ENCODE measurements at places on chromosomes 16 and 17.

DNA sequence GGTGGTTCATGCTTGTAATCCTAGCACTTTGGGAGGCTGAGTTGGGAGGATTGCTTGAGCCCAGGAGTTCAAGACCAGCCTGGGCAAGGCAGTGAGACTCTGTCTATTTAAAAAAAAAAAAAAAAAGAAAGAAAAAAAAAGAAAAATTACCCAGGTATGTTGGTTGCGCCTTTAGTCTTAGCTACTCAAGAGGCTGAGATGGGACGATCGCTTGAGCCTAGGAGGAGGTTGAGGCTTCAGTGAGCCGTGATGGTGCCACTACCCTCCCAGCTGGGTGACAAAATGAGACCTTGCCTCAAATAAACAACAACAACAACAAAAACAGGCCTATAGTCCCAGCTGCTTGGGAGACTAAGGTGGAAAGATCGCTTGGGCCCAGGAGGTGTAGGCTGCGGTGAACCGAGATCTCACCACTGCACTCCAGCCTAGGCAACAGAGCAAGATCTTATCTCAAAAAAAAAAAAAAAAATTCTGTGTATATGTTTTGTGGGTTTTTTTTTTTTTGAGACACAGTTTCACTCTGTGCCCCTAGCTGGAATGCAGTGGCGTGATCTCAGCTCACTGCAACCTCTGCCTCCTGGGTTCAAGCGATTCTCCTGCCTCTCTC is 12.5 kb upstream of the ANKRD40CL start:
- no peak for DNase-seq

DNA sequence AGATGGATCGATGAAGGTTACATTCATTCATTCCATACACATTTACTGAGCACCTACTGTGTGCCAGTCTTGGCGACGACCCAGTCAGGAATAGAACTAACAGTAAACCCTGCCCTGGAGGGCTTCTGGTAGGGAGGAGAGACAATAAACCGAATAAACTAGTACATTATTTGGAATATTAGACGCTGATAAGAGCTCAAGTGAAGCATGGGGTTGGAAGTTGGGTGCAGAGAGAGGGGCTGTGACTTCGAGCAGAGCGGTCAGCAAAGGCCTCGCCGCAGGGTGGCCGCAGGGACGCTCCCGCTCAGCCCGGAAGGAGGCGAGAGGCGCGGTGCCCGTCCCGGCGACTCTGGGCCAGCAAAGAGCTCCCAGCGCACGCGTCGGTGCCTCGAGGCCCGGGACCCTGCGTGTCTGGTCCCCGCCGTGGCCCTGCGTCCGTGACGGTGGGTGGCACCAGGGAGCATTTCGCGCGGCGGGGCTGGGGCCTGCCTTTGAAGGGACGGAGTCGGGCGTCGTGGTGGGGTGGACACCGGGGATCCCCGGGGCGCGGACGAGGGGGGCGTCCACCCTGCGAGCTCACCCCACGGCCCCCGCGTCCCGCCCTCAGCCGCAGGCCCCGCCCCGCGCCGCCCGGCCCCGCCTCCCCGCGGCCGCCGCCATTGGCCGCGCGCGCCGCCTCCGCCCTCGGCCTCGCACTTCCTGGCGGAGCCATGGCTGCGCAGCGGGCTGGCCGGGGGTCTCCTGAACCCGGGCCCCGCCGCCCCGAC is at the start of gene KLHL36:
Gene KLHL36 (plus strand): TSS at position 684 of the 767 bp plus-strand sequence. CDS start 2,357 bp downstream, outside the sequence.
- peak; percentile 52 for DNase-seq

GRCh38 chr16:84568066-84568465 is 49.8 kb downstream of the COTL1 start:
- no peak for DNase-seq

- DNase-seq: no peak
These were observed 40.9 kb upstream of the GSG1L start for GRCh38 chr16:28104404-28104803.

- DNase-seq: no peak
These were observed 35.8 kb downstream of the MPRIP start for GRCh38 chr17:17077861-17078732.

DNA sequence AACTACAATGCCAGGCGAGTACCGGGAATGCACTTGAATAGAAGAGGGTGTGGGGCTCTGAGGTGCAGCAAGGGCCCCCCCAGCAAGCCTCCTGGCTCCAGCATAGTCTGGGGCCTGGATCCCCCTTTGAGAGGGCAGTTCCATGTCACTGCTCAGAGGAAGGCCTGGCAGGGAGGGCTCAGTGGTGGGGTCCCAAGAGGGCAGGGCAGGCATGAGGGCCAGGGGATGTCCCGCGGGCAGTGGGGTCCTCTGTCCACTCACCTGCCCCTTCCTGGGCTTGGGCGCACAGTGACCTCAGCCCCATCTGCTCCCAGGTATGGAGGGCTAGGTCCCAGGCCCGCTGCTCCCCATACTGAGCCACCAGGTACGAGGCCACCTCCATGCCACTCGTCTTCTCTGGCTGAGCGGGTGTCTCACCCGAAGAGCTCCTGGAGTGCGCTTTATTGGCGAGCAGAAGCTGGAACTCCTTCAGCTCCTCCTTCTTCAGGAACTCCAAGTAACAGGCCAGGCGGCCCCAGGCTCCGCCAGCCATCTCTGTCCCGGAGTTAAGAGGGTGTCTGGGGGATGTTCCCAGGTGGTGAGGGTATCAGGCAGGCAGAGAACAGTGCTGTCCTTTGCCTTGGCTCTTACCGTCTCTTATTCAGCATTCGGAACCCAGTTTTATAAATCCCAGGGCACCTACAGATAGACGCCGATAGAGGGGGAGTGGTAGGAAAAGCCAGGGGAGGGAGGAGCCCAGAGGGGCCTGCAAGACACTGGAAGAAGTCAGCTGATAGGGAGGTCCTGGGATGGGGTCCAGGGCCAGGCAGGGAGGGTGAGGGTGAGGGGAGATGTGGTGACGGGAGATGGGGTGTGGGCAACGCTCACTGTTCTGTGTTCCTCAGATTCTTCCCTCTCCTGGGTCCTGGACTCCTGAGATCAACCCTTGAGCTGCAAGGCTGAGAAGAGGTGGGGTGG is 605 bp downstream of the NLRP1 start:
- no peak for DNase-seq

DNA sequence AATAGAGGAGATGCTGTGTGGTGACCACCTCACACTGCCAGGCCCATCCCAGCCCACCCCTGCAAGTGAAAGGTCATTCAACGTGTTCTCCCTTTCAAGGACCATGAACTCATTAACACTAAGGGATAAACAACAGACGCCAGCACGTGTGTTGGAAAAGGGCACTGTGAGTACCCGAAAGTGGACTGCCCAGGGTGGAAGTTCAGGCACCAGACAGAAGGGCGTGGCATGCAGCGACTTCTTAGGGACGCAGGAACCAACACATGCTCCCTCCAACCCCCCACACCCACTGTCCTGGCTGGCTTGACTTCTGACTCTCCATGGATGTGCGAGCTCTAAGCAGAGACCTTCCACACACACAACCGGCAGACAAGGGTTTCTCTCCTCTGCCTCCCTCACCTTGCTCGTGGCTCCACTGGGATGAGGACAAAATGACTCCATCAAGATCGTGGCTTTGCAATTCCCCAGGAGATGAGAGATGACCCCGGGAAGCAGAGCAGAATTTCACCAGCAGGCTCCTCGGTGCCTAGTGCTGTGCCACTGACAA is 11.0 kb downstream of the UBALD1 start:
- no peak for DNase-seq

Data from neural crest cell (in vitro differentiated cells).